ENCODE measurements at places on chromosomes 3 and 15.

DNA sequence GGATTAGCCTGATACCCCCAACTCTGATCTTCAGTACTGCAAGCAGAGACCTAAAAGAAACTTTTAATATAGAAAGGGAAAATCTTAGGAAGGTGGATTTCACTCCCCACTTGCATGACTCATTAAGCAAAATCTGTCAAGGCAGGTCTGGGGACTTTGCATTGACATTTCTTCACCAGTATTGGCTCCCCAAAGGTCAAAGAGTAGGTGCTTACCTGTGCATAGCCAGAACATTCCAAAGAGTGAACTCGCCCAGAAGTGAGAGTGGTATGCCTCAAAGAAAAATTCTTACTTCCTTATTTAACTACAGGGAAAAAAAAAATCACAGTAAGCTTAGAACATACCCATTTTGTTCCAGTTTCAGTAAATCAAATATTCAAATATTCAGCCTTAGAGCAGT lies 140.9 kb upstream of the TP63 start:
- DNase-seq: no peak

- no peak for DNase-seq
These were observed 50.8 kb upstream of the RPL32 start for GRCh38 chr3:12891985-12892839.

- no peak for DNase-seq
These were observed 25.7 kb downstream of the ZMAT3 start for GRCh38 chr3:179045719-179046402.

DNA sequence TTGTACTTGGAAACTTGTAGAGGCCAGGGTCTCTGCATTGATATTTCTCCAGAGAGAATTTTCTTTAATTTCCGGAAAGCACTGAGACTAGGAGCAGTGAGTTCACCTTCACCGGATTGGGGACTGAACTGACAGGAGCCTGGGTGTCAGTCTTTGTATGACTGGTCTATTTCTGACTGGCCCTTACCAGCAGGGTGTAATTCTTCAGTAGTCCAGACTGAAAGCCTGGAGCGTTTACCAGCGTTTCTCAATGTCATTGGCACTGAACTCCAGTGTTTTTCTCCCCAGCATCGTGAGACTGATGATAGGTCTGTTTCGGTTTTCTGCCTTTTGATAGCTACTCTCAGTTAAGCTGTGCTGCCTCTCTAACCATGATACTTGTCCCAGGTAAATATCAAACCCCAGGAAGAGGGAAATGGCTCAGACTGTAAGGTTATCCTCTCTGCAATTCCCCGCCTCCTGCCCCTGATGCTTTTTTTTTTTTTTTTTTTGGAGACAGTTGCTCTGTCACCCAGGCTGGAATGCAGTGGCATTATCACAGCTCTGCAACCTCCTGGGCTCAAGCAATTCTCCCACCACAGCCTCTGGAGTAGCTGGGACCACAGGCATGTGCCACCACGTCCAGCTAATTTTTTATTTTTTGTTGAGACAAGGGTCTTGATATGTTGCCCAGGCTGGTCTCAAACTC lies 103.6 kb downstream of the CACNA2D3 start:
- DNase-seq: no peak

DNA sequence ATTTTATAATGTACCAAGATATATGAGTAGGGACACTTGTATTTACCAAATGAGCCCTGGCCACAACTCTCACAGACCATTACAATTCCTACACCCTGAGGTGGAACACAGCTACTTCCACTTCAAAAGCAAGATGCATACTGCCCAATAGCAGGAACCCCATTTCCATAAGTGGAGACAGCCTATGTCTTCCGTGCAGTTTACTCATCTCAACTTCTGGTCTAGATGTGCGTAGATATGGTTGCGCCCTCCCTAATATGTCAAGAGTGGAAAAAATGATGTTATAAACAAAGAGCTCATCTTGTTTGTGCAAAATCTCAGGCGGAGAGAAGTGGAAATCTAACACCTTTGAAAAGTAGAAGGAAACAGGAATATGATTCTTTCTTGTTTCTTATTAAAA lies 44.6 kb downstream of the RAB27A start:
- DNase-seq: no peak

DNA sequence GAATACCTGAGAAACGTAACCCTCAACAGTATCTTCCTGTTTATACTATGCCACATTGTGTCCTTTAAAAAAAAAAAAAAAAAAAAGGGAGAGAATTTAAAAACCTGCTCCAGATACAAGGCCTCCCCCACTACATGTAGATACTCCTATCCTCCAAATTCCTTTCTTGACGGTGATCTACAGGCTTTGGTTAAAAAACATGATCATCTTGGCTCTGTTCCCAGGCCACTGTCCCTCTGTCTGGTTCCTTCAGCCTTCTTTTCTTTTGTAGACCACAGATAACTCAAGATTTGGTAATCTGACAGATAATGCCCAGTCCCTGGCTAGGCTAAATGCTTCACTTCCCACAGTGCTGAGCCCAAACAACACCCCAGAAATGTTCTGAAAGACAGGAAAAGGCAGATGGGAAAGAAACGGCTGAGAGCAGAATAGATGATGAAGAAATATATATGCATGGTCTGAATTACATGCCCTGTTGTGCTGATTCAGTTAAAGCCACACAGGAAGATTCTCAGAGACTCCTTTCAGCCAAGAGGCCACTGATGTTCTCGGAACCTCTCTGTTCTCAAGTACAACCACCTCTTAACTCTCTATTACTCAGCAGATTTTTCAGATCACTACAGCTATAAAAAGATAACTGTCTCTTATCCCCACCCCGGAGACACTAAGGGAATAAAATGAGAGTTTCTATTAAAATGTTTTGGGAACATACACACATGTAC lies 48.3 kb downstream of the NPTN start:
- no peak for DNase-seq

Data from stimulated activated CD8-positive, alpha-beta memory T cell treated with anti-CD3 and anti-CD28 coated beads, Interleukin-4, amount 100 ng/mL, for 1 hour (primary cell).